DMS153 (cell line): ENCODE measurements at places on chromosomes 12 and 14.

DNA sequence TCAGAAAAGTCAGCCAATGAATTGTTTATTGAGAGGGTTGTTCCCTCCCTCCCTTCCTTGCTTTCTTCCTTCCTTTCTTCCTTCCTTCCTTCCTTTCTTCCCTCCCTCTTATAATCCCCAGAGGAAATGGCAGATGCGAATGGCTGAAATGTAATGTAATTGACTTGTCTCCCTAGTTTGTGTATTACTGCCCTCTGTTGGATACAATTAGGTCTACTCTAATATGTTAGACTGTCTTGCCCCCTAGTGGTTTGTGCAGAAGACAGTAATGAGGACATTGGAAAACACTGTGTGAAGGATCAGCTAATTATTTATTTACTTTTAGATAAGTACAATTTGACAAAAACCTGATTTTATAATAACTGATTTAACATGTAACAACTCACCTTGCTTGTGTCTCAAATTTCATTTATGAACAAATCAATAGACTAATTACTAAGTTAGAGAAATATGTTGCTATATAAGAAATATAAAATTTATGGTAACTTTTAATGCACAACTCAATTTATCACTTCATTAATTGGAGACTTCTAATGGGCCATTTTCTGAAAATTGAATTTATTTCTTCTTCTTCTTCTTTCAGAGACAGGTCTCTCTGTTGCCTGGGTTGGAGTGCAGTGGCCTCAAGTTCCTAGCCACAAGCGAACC is 229.8 kb upstream of the LRIG3 start:
- peak; percentile 67 for DNase-seq

GRCh38 chr12:29429999-29430715 is 49.2 kb upstream of the ERGIC2 start:
- DNase-seq = no peak

DNA sequence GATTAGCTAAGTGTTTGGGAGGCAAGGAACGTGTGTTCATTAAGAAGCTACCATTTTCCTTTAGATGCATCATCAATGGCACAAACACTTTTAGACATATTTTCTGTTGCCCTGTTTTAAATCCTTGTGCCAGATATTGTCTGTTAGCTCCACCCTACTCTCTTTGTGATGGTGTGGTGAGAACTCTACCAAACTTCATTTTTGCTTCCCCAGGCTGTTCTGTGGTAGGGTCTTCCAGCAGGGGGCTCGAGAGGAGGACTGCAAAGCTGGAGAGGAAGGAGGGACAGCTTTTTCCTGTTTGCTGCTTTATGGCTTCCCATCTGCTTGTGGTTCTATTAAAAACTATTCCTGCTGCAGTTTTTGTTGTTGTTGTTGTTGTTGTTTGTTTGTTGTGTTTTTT is 23.8 kb upstream of the STRAP start:
- DNase-seq = no peak

DNA sequence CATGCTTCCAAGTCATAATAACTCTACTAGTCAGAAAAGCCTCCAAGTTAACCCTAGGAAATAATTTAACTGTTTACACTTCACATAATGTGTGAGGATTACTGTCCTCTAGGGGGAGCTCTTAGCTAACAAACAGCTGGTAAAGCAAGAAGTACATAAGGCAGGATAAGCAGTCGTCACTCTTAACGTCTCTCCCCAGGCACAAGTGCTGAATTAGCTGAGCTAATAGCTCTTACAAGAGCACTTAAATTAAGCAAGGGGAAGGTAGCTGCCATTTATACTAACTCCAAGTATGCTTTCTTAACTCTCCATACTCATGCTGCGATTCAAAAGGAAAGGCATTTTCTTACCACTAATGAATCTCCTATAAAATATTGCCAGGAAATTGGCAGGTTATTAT is 79.3 kb upstream of the TSPAN11 start:
- peak; percentile 37 for DNase-seq

- DNase-seq = no peak
These were observed 38.8 kb downstream of the CBX5 start for GRCh38 chr12:54240971-54241588.

DNA sequence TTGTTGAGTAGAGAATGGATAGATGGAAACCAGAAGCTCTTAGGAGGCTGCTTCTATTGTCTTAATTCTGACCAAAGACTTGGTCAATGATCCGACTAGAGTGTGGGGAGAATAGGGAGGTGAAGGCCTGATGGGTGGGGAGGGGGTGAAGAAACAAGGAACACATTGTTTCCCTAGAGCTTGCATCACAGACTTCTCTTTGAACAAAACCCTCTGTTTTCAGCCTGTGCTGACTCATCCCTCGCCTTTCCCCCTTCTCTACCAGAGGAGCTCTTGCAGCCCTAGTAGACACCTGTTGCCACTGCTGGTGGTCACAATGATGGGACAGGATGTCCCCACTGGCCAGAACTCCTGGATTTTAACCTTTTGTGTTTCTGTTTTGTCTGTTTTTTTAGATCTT is 46.8 kb upstream of the CISTR start:
- no peak for DNase-seq

DNA sequence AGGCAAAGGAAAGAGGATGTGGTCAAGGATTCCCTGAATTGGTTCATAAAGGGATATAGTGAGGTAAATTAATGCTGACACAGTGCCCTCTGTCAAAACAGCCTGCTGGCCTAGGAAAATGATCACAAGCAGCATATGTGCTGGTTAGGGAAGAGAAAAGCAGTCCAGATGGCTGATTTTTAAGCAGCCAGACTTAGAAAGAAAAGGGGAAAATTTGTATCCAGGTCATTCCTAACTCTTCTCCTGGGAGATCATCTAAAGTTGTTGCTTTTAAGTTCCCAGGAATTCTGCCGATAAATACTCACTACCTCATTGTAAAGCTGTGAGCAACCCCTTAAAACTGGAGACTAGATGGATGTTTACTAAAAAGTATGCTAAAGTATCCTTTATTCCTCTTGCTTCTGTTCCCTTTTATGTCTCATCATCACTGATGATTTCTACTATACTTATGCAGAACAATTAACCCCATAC is 46.4 kb upstream of the CNOT2 start:
- no peak for DNase-seq

- DNase-seq = no peak
These were observed 195.7 kb upstream of the NEDD1 start for GRCh38 chr12:96711364-96711763.

DNA sequence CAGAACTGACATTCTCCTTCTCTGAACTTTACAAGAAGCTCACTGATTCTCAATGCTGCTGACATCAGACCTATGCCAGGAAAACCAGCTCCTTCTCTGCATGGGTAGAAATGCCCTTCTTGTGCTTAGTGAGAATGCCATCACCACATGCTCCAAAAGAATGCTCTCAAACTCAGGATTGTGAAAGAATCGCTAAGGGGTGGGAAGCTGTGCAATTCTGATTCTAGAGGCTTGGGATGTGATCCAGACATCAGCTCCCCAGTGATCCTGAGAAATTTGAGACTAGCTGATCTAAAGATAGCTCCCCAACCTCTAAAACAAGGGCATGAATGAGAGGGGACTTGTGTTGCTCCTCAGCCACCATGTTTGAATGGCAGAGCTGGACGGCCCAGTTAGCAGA is 113.2 kb downstream of the DPF3 start:
- no peak for DNase-seq

DNA sequence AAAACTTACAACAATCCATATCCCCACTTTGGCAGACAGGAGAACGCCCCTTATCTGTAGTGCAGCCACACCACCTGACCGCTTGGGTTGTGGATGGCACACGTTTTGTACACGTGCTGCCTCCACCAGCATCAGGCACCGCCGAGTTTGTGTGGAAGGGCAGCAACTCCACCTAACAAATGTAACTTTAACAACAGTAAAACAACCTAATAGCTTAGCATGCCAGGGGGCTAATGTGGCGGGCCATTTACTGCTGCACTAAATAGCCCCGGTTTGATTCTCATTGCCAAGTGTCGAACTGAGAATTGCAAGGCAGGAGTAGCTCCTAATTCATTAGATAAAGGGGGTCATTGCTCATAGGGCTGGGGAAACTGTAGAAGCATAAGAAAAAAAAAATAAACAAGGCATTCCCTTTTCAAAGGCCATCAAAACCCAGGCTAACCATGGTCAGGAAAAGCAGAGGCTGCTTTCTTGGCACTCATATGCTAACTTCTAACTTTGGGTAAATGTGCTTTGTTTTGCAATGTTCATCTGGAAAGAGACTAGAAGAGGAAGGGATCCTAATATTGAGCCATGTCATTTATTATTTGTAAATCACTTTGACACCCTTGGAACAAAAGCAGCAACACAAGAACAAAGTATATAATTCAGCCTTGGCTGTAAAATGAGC is 279.7 kb upstream of the SOX5 start:
- no peak for DNase-seq

GRCh38 chr12:10867381-10867780 is 16.7 kb downstream of the PRH1 start:
- DNase-seq = no peak
